ENCODE measurements at places on chromosomes 2 and 18. TPM values are rescaled to one million over a fixed set of nuclear protein-coding genes. Genes with fewer than 3 reads are reported as not detected.
A peak's percentile ranks its signal among the peaks of the same experiment; 100 is the strongest.

Gene L3MBTL4
- total RNA-seq = 0.80 TPM

Gene EIPR1
- 25.1 TPM for total RNA-seq

Gene ADRA2B
- total RNA-seq = 2.8 TPM

Gene POTEI
- total RNA-seq = not detected

Gene IGFBP5
- total RNA-seq = not detected

Gene WNT10A
- total RNA-seq = 14.4 TPM

GRCh38 chr18:45998244-45998643 is 31.1 kb upstream of the EPG5 start:
- peak overlapping the region; percentile 93 for H3K27ac ChIP-seq
- H3K36me3 ChIP-seq = no peaks in the 10 kb centered on the region
- no peak for DNase-seq
- peaks cover 32% of the 10 kb centered on the region for H3K4me1 ChIP-seq

DNA sequence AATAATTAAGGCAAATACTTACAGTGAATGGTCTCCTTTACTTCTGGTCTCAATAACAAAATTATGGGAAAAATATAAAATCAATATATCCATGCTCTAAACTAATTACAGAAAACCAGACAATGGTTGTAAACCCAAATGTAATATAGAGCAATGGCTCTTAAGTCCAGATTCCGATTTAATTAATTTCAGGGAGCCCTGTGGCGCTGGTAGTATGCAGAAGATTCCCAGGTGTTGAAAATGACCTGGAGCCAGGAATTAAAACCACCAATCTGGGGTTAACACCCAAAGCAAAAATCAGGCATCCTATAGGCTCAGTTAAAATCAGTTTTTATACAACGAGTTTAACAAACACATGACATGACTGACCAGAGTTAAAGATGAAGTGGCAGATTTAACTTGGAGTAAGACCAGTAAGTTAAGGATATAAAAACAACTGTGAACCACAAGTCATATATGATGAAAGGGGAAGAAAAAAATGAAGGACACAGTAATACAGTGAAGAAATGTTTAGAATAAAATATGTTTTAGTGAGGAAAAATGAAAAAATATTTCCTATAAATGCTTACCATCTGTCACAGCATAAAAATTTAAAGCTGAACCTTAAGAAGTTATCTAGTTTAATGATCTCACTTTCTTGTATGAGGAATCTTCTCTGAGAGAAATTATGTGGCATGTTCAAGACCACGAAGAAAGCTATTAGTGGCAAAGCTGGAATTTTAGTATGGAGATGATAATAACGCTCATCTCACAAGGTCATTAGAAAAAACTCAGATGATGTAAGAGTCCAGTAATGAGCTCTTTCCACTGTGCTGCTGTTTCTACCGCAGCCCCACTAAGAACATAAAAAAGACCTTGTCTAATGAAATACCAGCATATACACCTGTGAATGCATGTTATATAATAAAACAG is 45.8 kb upstream of the FLACC1 start:
- no peak for DNase-seq
- H3K4me3 ChIP-seq = no peak overlapping the region
- peak overlapping the region; percentile 34 for H3K27ac ChIP-seq
- peaks cover 20% of the 10 kb centered on the region for H3K4me1 ChIP-seq
- peaks cover 2% of the 10 kb centered on the region for H3K36me3 ChIP-seq

GRCh38 chr2:203328760-203329540 is 756 bp downstream of the ABI2 start:
- H3K4me1 ChIP-seq = peaks cover 23% of the 10 kb centered on the region
- H3K27ac ChIP-seq = peak overlapping the region; percentile 93
- DNase-seq = peak; percentile 16
- no peaks in the 10 kb centered on the region for H3K27me3 ChIP-seq
- H3K36me3 ChIP-seq = peaks cover 3% of the 10 kb centered on the region

- H3K4me1 ChIP-seq = peaks cover 7% of the 10 kb centered on the region
- no peak overlapping the region for H3K4me3 ChIP-seq
- no peak overlapping the region for H3K27ac ChIP-seq
- H3K27me3 ChIP-seq = peaks cover 16% of the 10 kb centered on the region
- no peak for DNase-seq
Measured at GRCh38 chr2:6782517-6783237, 83.0 kb downstream of the CMPK2 start.

DNA sequence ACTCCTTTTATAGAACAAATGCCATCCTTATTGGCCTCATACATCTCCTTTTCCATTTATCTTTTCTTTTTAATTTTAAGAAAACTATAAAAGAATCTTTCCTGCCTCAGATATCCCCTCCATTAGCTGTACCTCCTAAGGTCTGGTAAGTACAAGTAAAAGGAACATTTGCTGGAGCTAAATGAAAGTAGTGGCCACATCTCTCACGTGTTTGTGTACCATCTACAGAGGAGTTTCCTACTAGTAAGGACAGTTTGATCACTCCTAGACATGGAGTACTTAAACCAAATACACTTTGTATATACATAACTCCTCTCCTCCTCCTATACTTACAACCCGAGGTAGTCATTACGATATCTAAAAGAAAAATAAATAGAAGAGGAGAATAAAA is 504.8 kb downstream of the LRRTM4 start:
- H3K27ac ChIP-seq = no peak overlapping the region
- H3K4me3 ChIP-seq = no peak overlapping the region
- DNase-seq = no peak
- H3K36me3 ChIP-seq = no peaks in the 10 kb centered on the region

DNA sequence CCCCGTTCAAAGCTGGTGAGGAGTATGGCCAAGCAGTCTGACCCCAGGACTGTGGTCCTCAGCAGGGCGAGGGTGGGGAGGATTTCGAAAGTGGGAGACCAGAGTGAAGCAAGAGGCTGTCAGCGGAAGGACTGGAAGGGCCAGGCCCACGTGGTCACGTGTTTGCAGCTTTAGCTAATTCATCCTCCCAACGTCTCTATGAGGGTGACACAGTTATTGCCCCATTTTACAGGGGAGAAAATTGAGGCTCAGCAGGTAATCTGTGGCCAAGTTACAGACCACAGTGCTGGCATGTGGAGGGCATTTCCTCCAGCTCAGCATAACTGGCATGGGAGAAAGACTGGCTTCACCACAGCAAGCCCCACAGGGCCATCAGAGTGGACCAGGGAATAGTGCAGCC is 45.4 kb upstream of the LTBP1 start:
- no peak overlapping the region for H3K4me3 ChIP-seq
- peaks cover 44% of the 10 kb centered on the region for H3K27me3 ChIP-seq
- DNase-seq = no peak
- H3K4me1 ChIP-seq = no peaks in the 10 kb centered on the region
- H3K36me3 ChIP-seq = peaks cover 2% of the 10 kb centered on the region
- no peak overlapping the region for H3K27ac ChIP-seq

Measured in T-helper 17 cell (primary cell).